SK-N-DZ (cell line): ENCODE measurements at places on chromosomes 16 and 17.

- DNase-seq = no peak
These were observed 3.2 kb upstream of the CDK5RAP3 start for GRCh38 chr17:47967607-47968252.

GRCh38 chr16:3484318-3485096 is 10.8 kb downstream of the C16orf90 start:
- DNase-seq = no peak

- peak; percentile 47 for DNase-seq
These were observed 5.3 kb upstream of the KAT7 start for GRCh38 chr17:49783071-49783715.

DNA sequence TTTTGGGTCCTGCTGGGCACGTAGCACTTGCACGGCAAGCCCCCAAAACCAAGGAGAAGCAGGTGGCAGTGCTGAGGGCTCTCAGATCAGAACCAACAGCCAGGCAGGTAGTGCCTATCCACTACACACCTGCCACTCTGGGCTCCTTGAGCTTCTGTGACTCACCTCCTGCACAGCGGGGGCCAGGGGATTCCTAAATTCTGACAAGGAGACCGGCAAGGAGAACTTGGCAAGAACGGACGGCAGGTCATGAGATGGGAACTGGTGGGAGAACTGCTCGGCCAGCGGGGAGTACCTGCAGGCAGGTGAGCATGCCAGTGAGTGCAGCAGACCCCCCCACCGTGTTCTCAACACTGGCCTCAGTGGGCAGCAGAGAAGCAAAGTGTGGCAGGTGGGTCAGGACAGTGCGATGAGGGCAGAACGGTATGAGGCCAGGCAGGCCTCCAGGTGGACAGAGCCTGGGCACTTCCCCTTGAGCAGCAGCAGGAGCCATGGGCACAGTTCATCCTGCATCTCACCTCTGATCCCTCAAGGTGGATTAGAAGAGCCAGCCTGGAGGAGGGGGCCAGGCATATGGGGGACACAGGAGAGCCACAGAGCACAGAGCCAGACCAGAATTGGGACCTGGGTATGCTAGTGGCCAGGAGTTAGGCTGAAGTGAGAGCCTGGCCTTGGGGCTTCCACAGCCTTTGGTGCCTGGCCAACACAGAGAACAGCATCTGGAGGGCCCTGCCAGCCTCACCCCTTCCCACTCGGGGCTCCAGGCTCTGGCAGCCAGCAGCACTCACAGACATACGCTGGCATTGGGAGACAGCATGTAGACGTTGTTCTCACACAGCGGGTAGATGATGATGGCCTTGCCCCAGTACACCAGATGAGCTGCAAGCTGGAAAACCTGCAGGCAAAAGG is 14.7 kb downstream of the MPG start:
- DNase-seq = no peak

- DNase-seq = no peak
These were observed 92.1 kb upstream of the ZNF750 start for GRCh38 chr17:82931699-82932517.

DNA sequence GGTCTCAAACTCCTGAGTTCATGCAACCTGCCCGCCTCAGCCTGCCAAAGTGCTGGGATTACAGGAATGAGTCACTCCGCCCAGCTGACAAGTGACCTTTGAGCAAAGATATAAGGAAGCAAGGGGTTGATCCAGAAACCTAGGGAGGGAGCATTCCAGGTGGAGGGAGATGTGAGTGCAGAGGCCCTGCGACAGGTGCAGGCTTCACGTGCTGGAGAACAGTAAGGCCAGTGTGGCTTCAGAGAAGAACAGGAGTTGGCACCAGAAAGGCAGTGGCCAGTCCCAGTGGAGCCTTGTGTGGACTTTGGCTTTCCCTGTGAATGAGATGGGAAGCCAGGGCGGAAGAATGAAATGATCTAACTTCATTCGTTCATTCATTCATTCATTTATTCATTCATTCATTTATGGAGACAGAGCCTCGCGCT is 73.6 kb upstream of the HAS3 start:
- no peak for DNase-seq

- peak; percentile 22 for DNase-seq
These were observed 91.4 kb upstream of the CCL2 start for GRCh38 chr17:34163646-34164045.

DNA sequence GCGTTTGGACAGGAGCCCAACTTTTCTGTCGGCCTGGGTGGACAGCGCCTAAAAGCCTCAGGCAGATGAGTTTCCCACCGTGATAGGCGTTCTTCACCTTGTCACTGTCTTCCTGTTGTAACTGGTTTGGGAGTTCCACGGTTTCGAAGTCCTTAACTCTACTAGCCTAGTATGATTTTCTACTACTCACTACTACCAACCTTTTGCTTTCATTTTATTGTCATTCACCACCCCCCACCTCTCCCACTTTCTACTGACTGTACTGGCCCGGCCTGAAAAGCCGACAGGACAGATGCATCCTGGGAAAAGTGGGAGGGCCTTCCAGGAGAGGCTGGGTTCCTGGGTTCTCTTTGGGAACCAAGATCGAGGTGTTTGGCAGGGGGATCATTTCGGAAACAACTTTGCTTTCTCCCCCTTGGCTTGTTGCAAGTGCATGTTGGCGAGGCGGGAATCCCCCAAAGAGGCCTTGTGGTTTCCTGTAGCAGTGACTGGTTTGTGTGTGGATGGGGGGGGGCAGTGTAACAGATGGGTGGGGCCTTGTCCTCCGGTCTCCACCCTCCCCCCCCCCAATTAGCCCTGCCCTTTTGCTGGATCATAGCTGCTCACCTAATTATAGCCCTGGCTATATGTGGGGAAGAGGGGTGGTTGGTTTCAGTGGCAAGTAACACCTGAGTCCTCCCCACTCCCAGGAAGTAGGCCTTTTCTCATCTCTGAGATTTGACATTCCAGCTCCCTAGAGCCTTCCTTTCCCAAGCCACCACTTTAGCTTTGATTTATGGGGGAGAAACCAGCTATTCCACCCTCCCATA is 1.4 kb downstream of the EIF5A start:
- DNase-seq = peak; percentile 77
